ENCODE measurements at places on chromosomes 12 and 14.

- DNase-seq = no peak
These were observed 48.3 kb downstream of the ZFYVE21 start for GRCh38 chr14:103763730-103764488.

GRCh38 chr12:116594325-116595038 lies 35.3 kb downstream of the MAP1LC3B2 start:
- DNase-seq = peak; percentile 4

DNA sequence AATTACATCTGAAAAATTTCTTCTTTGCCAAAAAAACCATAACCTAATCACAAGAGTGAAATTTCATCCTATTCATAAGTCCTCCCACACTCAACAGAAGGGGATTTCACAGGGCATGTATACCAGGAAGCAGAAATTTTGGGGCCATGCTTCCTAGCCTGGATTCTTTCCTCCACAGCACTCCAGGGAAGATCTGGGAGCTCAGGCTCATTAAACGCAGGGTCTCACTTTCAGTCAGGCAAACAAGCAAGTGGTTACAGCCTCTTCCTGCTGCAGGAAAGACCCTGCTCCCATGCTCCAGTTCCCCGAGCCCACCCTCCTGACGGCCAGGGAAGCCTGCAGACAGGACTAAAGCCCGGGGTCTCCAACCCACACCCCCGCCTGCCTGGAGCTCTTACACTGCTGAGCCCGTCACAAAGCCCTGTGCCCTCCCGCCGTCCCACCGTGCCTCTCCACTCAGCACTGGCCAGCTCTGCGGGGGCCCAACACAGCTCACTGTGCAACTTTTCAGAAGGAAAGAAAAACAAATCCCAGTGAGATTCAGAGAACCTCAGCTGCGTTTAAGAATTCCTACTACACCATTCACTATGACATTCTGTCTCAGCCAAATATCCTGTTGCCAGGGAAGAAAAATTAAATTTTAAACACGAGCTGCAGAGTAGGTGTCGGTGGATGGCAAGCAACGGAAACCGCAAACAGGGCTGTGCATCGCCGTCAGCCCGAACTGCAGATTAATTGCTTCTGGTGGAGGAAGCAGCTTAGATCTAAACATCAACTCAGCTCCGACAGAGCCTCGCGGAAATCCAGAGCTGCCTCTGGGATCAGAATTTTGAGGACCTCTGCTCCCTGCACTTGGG lies 106.7 kb upstream of the SFSWAP start:
- DNase-seq = peak; percentile 17

DNA sequence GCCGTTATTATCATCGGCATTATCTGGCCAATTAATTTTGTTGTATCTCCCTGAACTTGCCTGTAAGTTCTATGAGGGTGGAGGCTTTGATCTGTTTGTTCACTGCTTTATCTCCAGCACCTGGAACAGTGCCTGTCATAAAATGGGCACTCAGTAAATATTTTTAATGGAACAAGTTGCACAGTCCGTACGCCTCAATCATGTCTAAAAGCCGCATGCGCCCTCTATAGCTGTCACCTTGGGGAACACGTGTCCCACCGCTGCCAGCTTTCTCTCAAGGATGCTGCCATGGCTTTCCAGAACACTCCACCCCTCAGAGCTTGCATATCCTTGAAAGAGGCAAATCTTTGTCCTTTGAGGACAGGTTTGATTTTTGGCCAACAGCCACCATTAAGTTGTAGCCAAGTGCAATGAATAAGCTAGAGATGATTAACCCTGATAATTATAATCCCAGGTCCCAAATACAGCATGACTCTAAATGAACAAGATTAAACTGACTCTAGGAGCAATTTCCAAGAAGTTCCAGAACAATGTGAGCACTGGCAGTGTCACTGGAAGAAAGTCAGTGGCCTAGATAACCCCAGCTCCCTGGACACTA lies 55.1 kb downstream of the ERH start:
- DNase-seq = no peak

GRCh38 chr12:31016057-31016456 lies 57.6 kb upstream of the DDX11 start:
- no peak for DNase-seq

DNA sequence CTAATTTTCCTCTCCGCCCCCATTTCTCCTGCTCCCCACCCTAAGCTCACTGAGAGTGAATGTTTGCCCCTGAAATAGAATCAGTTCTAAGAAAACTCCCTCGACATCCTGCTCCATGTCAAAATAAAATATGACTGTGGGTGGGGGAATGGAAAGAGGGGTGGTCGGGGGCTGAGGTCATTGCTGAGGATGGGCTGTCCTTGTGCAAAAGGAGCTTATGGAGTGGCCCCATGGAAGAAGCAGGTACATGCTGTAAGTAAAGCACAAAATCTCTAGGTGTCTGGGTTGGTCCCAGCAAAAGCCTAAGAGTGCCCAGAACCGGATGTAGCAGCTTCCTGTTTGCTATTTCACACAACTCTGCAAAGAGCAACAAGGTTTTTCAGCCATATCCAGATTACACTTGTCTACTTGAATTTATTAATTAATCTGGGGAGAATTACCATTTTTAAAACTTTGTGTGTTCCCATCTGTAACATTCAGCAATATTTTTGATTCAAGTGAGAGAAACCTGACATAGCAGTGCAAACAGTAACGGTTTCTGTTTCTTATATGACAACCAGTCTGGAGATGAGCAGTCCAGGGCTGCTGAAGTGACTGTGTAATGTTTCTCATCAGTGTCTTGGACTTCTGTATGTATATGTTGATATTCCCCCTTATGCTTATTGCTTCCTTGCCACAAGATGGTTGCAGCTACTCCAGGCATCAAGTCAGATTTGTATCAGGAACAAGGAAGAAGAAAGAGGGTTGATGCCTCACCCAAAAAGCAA lies 40.4 kb upstream of the GZMB start:
- DNase-seq = no peak

DNA sequence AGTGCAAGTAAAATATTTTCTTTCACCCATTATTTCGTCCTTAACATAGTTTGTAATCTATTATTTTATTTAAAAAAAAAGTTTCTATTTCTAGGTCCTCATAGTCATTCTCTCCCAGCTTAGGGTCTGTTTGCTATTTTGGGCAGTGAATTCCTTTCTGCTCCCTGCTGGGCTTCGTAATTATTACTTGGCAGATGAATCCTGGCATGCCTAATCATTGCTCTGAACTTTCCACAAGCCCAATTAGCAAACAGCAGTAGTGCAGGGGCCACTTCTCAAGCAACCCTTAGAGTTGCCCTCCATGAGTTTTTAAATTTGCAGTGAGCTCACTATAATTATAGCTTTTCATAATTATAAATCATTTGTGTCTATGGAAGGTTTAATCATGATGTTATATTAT lies 1378.3 kb upstream of the SEL1L start:
- DNase-seq = no peak

DNA sequence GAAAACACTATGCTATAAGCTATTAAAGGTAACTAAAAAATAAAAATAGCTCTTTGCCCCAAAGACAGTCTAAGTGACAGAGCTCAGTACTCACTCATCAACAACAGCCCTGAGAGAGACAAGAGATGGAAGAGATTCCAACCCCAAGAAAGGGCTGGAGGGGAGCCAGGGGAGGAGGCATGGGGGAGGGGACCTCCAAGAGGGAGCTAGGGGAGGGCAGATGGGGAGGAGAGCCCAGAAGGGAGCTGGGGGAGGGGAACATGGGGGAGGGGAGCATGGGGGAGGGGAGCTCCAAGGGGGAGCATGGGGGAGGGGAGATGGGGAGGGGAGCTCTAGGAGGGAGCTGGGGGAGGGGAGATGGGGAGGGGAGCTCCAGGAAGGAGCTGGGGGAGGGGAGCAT lies 7.7 kb downstream of the SSH1 start:
- DNase-seq = no peak

- DNase-seq = no peak
These were observed 106.0 kb downstream of the BRMS1L start for GRCh38 chr14:35932136-35932535.

Data from stimulated activated CD8-positive, alpha-beta memory T cell treated with anti-CD3 and anti-CD28 coated beads, Interleukin-4, amount 100 ng/mL, for 1 hour (primary cell).